ENCODE measurements at places on chromosomes 7 and 10.

DNA sequence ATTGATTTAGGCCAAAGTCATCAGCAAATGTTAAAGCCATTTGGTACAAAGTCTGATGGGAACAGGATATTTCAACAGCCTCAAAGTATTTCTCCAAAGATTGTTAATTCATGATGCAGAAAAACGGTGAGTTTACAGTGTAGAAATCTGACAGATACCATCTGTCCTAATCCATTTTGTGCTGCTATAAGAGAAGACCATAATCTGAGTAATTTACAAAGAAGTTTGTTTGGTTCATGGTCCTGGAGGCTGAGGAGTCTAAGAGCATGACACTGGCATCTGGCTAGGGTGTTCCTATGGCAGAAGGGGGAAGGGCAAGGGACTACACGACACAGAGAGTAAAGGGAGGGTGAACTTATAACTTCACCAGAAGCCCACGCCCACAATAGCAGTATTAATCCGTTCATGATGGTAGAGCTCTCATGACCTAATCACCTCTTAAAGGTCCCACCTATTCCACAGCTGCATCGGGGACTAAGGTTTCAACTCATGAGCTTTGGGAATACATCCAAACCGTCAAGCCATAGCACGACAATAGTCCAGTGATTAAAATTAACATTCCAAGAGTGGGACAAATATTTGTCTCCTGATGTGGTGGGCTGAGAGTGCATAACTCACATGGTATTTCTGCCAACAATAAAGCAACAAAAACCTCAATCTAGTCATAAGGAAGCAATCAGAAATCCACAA lies 298.6 kb upstream of the AKR1E2 start:
- DNase-seq: no peak

GRCh38 chr7:125375942-125376341 lies 446.3 kb upstream of the POT1 start:
- no peak for DNase-seq

DNA sequence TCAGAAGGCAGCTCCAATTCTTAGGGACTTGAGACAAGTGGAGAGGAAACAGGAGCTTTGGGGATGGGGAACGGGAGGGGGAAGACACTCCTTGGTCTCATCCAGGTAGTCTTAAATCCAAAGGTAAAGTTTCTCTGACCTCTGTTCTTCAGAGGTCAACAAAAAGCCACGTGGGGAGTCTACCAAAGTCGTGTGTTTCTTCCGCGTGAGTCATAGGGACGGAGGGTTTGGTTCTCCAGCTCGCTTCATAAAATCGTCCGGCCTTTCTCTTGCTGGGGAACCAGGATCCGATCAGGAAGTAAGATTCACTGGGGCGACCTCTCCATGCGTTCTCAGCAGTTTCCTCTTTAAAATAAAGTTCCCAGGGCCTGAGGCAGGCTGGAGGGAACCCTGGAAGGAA lies 275.7 kb downstream of the TCERG1L start:
- no peak for DNase-seq

DNA sequence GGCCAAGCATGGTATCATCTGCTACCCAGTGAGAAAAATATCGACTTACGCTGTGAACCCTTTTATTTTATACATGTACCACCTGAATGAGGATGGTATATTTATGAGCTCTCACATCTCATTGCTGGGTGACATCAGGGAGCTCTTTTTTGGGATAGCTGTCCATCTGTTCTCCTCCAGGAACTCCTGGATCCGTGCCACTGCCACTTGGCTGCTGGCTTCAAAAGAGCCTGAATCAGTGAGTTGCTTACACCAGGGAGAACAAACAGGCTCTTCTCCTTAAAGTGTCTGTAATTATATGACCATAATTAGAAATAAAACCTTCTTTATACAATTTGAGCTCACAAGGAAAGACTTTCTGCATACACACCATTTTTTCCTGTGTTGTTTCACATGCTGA lies 106.2 kb downstream of the KAT6B start:
- DNase-seq: no peak

- no peak for DNase-seq
Measured at GRCh38 chr10:22489467-22489866, 144.2 kb downstream of the SPAG6 start.

DNA sequence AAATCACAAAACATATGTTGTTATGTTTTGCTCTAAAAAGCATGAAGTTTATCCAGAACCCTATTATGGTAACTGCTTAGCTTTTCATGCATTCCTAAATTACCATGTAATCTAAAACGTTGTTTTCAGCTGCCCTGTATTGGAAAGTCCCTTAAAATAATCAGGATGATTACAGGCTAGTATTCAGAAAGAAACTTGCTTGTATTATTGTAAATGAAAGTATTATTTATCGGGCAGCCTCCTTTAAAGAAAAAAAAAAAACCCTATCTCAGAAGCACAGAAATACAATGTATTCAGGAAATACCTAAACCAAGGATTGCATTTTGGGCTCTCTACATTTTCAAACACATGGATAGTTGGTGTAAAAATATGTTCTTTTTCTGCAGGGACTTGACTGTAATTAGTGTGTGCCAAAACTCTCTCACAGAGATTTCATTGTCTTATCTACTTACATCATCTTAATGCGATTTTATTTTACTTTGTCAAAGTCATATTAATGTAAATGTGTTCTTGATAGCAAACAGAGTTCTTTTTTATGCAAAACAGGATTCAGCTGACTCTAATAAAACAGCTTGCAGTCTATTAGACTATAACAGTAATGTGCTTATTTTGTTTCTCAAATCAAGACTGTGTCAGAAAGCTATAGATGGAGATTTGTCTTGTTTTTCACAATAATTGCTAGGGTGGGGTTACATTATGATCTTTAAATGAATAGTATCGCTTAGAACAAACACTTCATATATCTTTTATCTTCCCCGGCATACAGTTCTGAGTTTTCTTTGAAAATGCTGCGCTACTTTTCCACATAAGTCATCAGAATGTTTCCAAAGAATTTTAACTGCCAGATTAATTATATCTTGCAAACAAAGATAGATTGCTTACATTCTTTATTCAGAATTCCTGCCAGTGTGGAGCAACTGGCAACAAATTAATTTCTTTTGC lies 65.3 kb upstream of the ARID5B start:
- no peak for DNase-seq

GRCh38 chr10:124590216-124591122 lies 128.8 kb downstream of the LHPP start:
- no peak for DNase-seq

DNA sequence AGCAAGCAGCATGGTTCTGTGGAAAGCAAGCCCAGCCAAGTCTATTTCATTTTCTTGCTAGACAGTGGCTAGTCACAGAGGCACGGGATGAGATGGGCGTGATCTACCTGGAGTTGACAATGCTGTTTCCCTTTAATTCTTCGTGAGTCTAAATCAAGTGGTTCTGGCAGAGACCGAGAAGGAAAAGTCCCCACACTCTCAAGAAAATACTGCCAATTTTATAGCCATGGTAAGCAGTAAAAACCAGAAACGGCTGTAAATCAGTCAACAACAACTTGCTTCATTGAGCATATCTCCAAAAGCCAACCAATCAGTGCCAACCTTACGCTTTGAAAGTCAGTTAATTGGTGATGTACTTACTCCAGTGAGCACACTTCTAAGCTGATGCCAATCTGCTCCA lies 223.4 kb downstream of the SEC23IP start:
- no peak for DNase-seq

- DNase-seq: no peak
Measured at GRCh38 chr7:101678658-101679057, 49.6 kb upstream of the MYL10 start.

GRCh38 chr10:1094112-1095057 lies 38.2 kb downstream of the WDR37 start:
- DNase-seq: no peak

- no peak for DNase-seq
Measured at GRCh38 chr7:41319581-41319980, 383.3 kb downstream of the INHBA start.

- DNase-seq: no peak
Measured at GRCh38 chr10:22308390-22308789, 7.8 kb upstream of the COMMD3 start.

DNA sequence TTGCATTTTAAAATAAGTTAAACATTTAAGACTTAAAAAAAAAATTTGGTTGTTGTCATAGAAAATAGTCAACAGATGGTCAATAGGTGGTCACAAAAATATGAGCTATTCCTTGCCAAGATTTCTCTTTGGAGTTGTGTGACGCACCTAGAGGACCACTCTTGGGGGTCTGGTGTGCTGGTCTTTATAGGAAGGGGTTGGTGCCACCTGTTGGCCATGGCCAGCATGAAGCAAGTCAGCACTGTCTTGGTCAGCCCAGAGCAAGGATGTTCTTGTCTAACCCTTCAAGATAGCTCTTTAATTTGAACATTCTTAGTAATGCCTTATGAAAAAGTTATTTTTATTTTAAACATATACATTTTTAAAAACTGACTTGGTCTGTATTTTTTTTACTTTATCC lies 267.9 kb upstream of the CNTNAP2 start:
- DNase-seq: no peak

DNA sequence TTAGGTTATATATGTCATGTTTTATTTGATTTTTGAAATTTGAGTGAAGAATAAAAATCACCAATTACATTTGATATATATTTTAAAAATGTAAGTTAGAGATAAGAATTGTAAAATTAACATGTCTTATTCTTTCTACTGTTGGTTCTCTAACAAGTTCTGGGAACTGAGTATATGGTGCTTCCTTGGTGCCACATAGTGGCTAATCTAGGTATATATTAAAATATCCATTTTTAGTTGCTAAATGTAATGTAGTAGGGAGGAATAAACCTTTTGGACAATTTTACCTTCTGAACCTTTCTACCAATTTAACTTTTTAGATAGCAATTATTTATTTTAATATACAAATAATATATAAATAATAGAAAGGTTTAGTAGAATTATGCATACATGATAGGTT lies 17.5 kb downstream of the CFAP69 start:
- DNase-seq: no peak

Measured in CD4-positive, alpha-beta T cell treated with Interleukin-2 at 100 ng/mL for 4 hours (primary cell).